ENCODE measurements at places on chromosomes 16 and 17. TPM values are rescaled to one million over a fixed set of nuclear protein-coding genes. Genes with fewer than 3 reads are reported as not detected.

TM4SF5 gene
- total RNA-seq = not detected

TEX14 gene
- total RNA-seq = not detected

DPEP2 gene
- not detected for total RNA-seq

KRTAP9-3 gene
- total RNA-seq = not detected

SDR42E1 gene
- total RNA-seq = 28.5 TPM

CHST4 gene
- total RNA-seq = under 0.01 TPM

EARS2 gene
- 49.5 TPM for total RNA-seq

ACE gene
- total RNA-seq = under 0.01 TPM

PIPOX gene
- 0.28 TPM for total RNA-seq

CA7 gene
- not detected for total RNA-seq

Measured in nasal cavity respiratory epithelium epithelial cell of viscerocranial mucosa (primary cell).